ENCODE measurements at places on chromosomes 1 and 21.

GRCh38 chr1:232983817-232984567 lies 33.6 kb downstream of the NTPCR start:
- DNase-seq = no peak

DNA sequence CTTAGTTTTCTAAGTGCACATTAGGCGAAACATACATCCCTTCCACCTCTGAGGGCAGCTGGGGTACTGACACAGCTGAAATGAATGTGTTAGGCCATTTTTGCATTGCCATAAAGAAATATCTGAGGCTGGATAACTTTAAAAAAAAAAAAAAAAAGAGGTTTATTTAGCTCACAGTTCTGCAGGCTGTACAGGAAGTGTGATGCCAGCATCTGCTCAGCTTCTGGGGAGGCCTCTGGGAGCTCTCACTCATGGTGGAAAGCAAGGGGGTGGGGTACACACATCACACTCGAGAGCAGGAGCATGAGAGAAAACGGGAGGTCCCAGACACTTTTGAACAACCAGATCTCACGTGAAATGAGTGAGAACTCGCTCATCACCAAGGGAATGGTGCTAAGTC lies 158.1 kb downstream of the PSMG1 start:
- no peak for DNase-seq

GRCh38 chr1:151288502-151288901 lies 6.4 kb downstream of the ZNF687 start:
- DNase-seq = no peak

- no peak for DNase-seq
These were observed at the start of gene DDAH1 for GRCh38 chr1:85465099-85465785. Gene DDAH1 (minus strand): TSS chr1:85465159. CDS start chr1:85465045, 114 bp downstream.

All from GF-D8 (cell line).